ENCODE measurements at places on chromosomes 7 and 10. TPM values are rescaled to one million over a fixed set of nuclear protein-coding genes. Genes with fewer than 3 reads are reported as not detected.

DNA sequence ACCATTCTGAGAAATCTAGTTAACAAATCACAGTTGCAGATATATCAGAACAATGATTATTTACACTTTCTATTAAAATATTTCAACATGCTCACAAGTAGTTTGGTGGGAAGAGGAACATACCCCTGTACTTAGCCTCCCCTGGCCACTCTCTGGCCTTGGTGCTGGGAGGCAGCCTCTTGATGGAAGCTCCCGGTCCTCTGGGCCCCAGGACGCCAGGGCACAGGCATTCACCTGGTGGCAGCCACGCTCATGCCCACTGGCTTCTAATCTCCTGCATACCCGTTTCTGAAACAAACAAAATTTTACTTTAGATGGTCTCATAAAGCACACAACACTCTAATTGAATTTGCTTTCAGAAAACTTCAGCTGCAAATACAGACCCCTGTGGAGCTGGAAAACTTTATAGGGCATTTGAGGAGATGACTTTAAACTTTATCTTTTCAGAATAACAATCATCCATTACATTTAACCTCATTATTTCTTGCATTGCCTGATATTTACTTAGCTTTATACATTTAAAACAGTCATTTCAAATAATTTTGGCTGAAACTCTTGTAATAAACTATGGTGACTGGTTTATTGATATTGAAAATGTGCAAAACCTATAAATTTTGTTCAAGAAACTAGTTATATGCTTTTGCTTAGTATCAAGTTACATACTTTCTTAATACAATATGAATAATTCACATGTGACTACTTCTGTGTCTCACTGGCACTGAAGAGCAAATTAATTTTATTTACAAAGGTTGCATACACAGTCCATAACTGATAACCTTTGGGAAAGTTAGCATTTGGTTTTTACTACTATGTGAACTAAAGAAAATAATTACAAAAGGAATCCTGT, 30.8 kb downstream of the C10orf143 start:
- no peak for DNase-seq
- H3K4me3 ChIP-seq: no peak overlapping the region
- H3K27ac ChIP-seq: no peak overlapping the region
- H3K27me3 ChIP-seq: no peaks in the 10 kb centered on the region

GRCh38 chr7:155343661-155344121, 46.0 kb downstream of the INSIG1 start:
- no peak for DNase-seq
- peaks cover 11% of the 10 kb centered on the region for H3K4me1 ChIP-seq
- H3K27me3 ChIP-seq: peaks cover 24% of the 10 kb centered on the region
- no peaks in the 10 kb centered on the region for H3K36me3 ChIP-seq

DNA sequence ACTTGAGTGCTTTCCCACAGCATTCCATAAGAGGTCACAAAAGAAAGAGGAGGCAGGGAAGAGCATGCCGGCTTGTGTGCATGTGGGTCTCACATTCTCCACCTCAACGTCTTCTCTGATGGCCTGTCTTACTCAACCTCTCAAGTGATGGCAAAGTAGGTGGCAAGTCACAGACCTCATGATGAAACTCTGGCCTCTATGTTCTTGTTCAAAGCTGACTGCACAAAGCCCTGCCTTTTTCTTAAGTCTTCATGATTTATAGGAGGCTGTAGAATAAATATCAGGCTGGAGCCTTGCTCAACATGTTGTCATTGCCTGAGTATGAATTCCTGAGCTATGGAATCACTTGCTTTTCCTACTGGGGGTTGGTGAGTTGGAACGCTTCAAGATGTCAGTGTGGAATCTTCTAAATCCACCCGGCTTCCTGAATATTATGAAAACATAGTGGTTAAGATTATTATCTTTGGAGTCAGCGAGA, 213.6 kb upstream of the INHBA start:
- peaks cover 28% of the 10 kb centered on the region for H3K27me3 ChIP-seq
- no peaks in the 10 kb centered on the region for H3K4me1 ChIP-seq
- no peak for DNase-seq
- H3K36me3 ChIP-seq: no peaks in the 10 kb centered on the region
- no peak overlapping the region for H3K27ac ChIP-seq

- H3K4me1 ChIP-seq: peaks cover 2% of the 10 kb centered on the region
- H3K27ac ChIP-seq: no peak overlapping the region
- H3K4me3 ChIP-seq: no peak overlapping the region
- DNase-seq: no peak
Measured at GRCh38 chr7:112214883-112215282, 8.4 kb downstream of the ZNF277 start.

Gene COL28A1
- total RNA-seq: not detected

- H3K27ac ChIP-seq: no peak overlapping the region
- no peaks in the 10 kb centered on the region for H3K27me3 ChIP-seq
Measured at GRCh38 chr10:88840104-88840503, 11.5 kb downstream of the ANKRD22 start.
